ENCODE measurements at places on chromosomes 2 and 18. TPM values are rescaled to one million over a fixed set of nuclear protein-coding genes. Genes with fewer than 3 reads are reported as not detected.

DNA sequence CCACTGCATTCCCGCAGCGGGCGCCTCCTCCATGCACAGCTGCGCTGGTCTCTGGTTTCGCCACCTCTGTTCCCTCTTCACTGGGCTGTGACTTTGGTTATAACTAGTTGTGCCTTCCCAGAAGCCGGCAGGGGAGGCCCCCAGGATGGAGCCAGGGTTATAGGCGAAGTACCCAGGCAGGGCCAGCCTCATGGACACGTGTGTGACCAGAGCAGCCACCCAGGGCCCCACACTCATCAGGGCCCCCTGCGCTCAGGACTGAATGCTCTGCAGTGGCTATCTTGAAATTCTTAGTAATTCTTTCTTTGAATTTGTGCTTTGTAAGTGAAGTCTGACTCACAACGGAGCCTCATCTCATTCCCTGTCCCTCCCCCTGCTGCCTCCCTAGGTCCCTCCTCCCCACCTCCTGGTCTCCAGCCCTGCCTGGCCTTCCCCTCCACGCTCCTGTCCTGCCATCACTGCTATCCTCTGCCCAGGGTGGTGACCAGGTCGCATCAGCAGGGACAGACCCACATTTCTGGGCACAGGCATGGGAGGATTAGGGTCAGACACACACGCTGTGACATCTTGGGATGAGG, 38.1 kb upstream of the LBH start:
- no peak for DNase-seq

DNA sequence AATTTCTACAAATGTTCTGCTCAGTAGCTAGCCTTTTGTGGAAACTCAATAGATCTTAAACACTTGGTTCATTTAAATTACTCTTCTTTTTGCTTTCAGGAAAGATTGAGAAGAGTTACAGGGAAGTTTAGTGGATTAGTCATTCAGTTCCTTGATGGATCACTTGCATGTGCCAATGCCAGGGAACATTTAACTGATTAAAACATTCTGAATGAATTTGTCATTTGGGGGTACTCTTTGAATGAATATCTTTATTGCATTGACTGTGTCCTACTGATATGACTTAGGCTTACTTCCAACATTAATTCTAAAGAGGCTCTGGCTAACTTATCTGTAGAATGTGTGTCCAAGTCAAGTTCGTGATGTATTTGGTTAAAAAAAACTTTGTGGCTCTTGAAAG, 199.8 kb downstream of the PLCL1 start:
- no peak for DNase-seq

- peak; percentile 9 for DNase-seq
Observed at GRCh38 chr2:202609381-202610145, 25.2 kb upstream of the FAM117B start.

- no peak for DNase-seq
Observed at GRCh38 chr2:113217455-113218282, 43.9 kb downstream of the PSD4 start.

- no peak for DNase-seq
Observed at GRCh38 chr18:25736516-25736915, 353.9 kb downstream of the SS18 start.

DNA sequence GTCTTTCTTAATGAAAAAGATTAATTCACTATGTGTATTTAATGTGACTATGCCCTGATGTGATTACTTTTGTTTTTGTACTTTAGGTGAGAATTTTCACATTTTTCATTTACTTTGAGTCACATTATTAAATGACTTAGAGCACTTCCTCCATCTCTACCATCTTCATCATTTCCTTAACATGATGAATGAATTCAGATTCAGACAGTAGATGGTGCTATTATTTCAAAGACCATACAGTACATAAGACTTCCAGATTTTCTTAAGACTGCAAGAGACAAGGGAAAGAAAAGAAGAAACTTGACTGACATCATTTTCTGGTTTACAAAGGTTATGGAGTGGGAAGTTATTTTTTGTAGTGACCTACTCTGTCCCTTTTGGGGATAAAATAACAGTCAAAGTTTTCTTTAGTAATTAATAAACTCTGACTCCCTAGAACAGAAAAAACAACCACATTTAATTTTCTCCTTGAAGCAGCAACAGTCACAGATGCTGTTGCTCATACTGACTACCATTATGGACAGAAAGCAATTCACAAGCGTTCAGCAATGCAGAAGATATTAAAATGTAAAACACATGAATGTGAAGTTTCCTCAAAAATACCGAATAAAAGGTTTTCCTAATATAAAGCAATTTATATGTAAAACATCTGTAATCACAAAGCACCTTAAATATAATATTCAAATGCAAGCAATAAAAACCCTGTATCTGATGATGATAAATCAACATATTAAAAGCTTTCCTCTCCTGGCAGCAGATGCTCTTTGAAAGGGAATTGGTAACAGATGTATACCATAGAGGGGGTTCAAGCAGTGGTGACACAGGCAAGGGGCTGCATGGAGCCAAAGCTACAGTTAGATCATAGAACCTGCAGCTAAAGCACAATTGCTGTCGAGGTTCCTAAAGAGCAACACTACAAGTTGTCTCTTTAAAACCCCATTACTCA, 1010.9 kb upstream of the NXPH2 start:
- DNase-seq: no peak

DNA sequence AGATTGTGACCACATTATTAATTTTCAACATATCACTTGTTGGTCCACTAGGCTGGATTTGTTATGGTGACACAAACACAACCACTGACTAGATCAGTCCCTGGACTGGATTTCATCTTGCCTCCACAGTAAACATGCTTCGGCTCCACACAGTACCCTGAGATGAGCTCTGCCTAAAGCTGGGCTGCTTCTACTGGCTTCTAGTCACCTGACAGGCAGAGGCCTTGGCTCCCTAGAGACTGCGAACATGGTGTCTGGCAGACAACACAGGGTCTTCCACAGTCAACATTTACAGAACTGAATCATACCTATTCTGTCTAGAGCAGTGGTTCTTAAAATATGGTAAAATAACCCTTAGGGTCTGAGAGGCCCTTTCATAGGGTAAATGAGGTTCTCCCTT, 69.2 kb downstream of the RIT2 start:
- no peak for DNase-seq

GRCh38 chr18:79129120-79129519, 59.9 kb downstream of the ATP9B start:
- no peak for DNase-seq

- DNase-seq: no peak
Observed at GRCh38 chr2:24015562-24016375, 5.9 kb downstream of the MFSD2B start.

The CGREF1 gene
- 2.4 TPM for polyA plus RNA-seq

The ITGB6 gene
- polyA plus RNA-seq: 6.4 TPM

Data from stomach (tissue), 19 donors.